ENCODE measurements at places on chromosomes 7 and 10.
A peak's percentile ranks its signal among the peaks of the same experiment; 100 is the strongest.

GRCh38 chr7:156155988-156156733 is 343.9 kb upstream of the SHH start:
- no peak for DNase-seq
- H3K27me3 ChIP-seq: peaks cover 4% of the 10 kb centered on the region
- no peaks in the 10 kb centered on the region for H3K4me1 ChIP-seq

DNA sequence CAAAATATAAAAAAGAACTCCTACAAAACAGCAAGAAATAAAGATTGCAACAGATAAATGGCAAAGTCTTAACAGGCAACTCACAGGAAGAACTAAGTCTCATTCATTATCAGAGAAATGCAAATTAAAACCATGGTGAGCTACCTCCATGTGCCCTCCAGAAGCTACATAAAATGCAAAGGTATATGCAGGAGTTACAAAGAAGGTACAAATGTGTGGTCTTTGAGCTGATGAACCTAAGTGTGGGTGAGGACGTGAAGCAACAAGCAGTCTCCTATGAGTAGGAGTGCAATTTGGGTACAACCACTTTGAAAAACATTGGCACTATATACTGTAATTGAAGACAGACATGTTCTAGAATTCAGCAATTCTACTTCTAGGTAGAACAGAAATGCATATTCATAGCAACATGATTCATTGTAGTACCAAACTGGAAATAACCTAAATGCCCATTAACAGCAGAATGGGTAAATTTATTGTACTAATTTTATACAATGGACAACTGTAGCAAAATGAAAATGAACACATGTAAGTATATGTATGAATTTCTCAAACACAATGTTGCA is 61.6 kb upstream of the KCNMA1 start:
- peaks cover 2% of the 10 kb centered on the region for H3K27me3 ChIP-seq
- H3K4me3 ChIP-seq: no peak overlapping the region
- no peaks in the 10 kb centered on the region for H3K36me3 ChIP-seq
- no peak overlapping the region for H3K27ac ChIP-seq
- no peak for DNase-seq

- no peaks in the 10 kb centered on the region for H3K27me3 ChIP-seq
- H3K4me3 ChIP-seq: no peak overlapping the region
- no peak overlapping the region for H3K27ac ChIP-seq
- no peaks in the 10 kb centered on the region for H3K36me3 ChIP-seq
- H3K4me1 ChIP-seq: no peaks in the 10 kb centered on the region
- no peak for DNase-seq
Measured at GRCh38 chr10:94046098-94046497, 52.4 kb downstream of the PLCE1 start.

DNA sequence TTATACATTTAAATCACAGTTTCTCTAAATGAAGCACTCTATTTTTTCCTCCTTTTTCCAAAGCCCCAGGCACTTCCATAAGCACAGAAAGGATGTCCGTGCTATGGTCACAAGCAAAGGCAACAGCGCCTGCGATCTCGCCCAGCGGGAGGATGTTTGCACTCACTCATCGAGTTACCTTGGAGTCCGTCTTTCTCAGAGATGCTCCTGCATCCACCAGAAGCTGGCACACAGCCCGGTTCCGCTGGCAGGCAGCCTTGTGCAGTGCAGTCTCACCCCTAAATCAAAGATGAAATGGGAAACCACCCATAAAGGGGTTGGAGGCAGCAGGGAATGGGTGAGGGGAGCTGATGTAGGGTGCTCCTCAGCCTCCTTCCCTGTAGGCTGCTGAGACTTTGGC is 51.9 kb upstream of the PTN start:
- H3K27ac ChIP-seq: no peak overlapping the region
- no peaks in the 10 kb centered on the region for H3K27me3 ChIP-seq

- H3K36me3 ChIP-seq: no peaks in the 10 kb centered on the region
- H3K27ac ChIP-seq: no peak overlapping the region
- no peak for DNase-seq
- no peaks in the 10 kb centered on the region for H3K4me1 ChIP-seq
Measured at GRCh38 chr7:85776691-85777345, 590.0 kb upstream of the SEMA3D start.

- no peaks in the 10 kb centered on the region for H3K36me3 ChIP-seq
- no peak overlapping the region for H3K27ac ChIP-seq
- no peaks in the 10 kb centered on the region for H3K4me1 ChIP-seq
- peak; percentile 87 for DNase-seq
Measured at GRCh38 chr7:72493850-72494661, 81.9 kb upstream of the CALN1 start.

DNA sequence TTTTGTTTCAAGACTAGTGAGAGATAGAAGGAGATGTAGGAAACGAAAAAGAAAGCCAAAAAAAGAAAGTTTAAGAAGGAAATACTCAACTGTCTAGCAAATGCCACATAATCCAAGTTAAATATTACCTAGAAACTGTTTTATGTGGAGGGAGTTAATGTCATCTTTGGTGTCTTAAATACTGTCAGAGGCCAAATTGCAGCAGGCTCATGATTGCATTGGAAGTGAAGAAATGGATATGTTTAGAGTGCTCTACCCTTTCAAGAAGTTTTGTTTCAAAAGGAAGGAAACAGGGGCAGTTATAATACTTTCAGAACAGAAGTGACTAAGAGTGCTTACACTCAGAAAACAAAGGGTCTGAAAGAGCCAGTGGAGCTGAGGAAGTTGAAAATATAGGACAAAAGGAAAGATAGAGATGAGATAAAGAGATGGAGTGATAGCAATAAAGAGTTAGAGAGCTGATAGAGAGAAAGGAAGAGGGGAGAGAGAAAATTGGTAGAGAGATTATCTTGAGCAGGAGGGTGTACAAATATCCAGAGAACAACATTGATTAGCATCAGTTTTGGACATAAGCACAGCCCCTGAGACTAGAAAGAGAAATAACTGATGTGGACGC is 28.0 kb upstream of the GNAI1 start:
- H3K36me3 ChIP-seq: no peaks in the 10 kb centered on the region
- DNase-seq: no peak
- H3K4me3 ChIP-seq: no peak overlapping the region

DNA sequence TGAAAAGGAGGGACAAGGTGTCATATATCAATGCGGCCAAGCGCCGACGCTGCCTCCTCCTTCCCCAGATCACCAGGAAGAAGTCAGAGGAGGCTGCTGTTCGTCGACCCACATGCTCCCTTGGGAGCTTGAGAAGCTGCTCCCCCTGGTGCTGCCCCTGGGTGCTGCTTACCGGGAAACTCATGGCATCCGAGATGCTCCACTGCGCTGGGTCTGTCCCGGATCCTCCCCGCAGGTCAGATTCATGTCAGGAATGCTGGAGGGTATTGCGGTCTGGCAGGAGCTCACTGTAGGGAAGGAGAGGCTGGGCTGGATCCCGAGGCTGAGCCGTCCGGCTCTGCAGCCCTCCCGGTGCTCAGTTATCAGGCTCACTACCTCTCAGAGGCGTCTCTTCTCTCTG is 123.7 kb upstream of the FAM20C start:
- DNase-seq: no peak
- H3K27me3 ChIP-seq: peaks cover 7% of the 10 kb centered on the region
- H3K27ac ChIP-seq: no peak overlapping the region
- peaks cover 40% of the 10 kb centered on the region for H3K4me1 ChIP-seq
- H3K4me3 ChIP-seq: peak overlapping the region; percentile 58

DNA sequence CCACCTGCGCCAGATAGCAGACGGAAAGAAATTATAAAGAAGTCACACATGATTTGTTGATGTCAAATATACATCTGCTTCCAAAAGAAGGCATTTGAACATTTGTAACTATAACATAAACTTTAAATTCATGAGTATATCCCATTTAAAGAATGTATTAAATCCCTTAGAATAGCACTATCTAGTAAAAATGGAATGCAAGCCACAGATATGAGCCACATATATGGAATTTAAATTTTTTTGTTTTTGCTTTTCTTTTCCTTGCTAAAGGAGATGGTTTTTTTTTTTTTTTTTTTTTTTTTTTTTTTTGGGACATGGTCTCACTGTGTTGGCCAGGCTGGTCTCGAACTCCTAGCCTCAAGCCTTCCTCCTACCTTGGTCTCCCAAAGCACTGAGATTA is 730.8 kb downstream of the PHTF2 start:
- H3K27me3 ChIP-seq: no peaks in the 10 kb centered on the region
- H3K4me1 ChIP-seq: no peaks in the 10 kb centered on the region
- no peak overlapping the region for H3K27ac ChIP-seq
- H3K4me3 ChIP-seq: no peak overlapping the region
- no peaks in the 10 kb centered on the region for H3K36me3 ChIP-seq

- no peak overlapping the region for H3K27ac ChIP-seq
- H3K36me3 ChIP-seq: no peaks in the 10 kb centered on the region
- no peak overlapping the region for H3K4me3 ChIP-seq
- no peak for DNase-seq
- H3K4me1 ChIP-seq: no peaks in the 10 kb centered on the region
Measured at GRCh38 chr7:69336976-69337375, 261.3 kb upstream of the AUTS2 start.

- no peak for DNase-seq
- peaks cover 3% of the 10 kb centered on the region for H3K27me3 ChIP-seq
- H3K4me1 ChIP-seq: peaks cover 4% of the 10 kb centered on the region
Measured at GRCh38 chr7:27860800-27861199, 120.8 kb downstream of the TAX1BP1 start.

- no peaks in the 10 kb centered on the region for H3K36me3 ChIP-seq
- H3K4me1 ChIP-seq: peaks cover 43% of the 10 kb centered on the region
- H3K27ac ChIP-seq: peak overlapping the region; percentile 83
- peak overlapping the region; percentile 57 for H3K4me3 ChIP-seq
- DNase-seq: no peak
- no peaks in the 10 kb centered on the region for H3K27me3 ChIP-seq
Measured at GRCh38 chr10:28281726-28282315, 21.0 kb downstream of the MPP7 start.

GRCh38 chr7:104366390-104366789 is 38.0 kb downstream of the LHFPL3 start:
- H3K4me1 ChIP-seq: peaks cover 12% of the 10 kb centered on the region
- H3K36me3 ChIP-seq: no peaks in the 10 kb centered on the region
- no peaks in the 10 kb centered on the region for H3K27me3 ChIP-seq
- H3K4me3 ChIP-seq: no peak overlapping the region
- DNase-seq: no peak

DNA sequence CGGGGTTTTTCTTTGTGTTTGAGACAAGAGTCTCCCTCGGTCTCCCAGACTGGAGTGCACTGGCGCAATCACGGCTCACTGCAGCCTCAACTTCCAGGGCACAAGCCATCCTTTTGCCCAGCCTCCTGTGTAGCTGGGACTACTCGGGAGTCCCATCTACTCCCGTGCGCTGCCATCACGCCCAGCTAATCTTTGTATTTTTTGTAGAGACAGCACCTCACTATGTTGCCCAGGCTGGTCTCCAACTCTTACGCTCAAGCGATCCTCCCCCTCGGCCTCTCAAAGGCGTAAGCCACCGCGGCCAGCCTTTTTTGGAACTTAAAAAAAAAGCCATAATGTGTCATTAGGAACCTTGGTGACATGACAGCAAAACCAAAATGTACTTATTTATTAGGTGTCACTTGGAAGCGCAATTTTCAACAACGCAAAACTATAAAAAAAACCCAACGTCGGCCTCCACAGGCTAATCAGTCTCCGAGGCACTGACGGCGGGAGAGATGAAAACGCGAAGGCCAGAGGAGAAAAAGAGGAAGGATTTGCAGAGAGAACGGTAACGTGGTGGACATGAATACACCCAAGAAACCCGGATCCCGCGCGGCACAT is 911 bp upstream of the HNRNPH3 start:
- H3K27me3 ChIP-seq: peaks cover 20% of the 10 kb centered on the region
- peak; percentile 16 for DNase-seq
- peak overlapping the region; percentile 96 for H3K4me3 ChIP-seq
- peaks cover 5% of the 10 kb centered on the region for H3K36me3 ChIP-seq
- peaks cover 29% of the 10 kb centered on the region for H3K4me1 ChIP-seq

GRCh38 chr10:62590306-62590705 is 214.2 kb upstream of the ADO start:
- no peak overlapping the region for H3K27ac ChIP-seq
- peaks cover 1% of the 10 kb centered on the region for H3K27me3 ChIP-seq
- no peak for DNase-seq
- no peaks in the 10 kb centered on the region for H3K4me1 ChIP-seq

GRCh38 chr10:115063701-115064658 is 29.2 kb upstream of the ATRNL1 start:
- H3K4me1 ChIP-seq: peaks cover 14% of the 10 kb centered on the region
- peaks cover 1% of the 10 kb centered on the region for H3K27me3 ChIP-seq
- no peak overlapping the region for H3K4me3 ChIP-seq
- H3K36me3 ChIP-seq: no peaks in the 10 kb centered on the region
- DNase-seq: no peak
- no peak overlapping the region for H3K27ac ChIP-seq

DNA sequence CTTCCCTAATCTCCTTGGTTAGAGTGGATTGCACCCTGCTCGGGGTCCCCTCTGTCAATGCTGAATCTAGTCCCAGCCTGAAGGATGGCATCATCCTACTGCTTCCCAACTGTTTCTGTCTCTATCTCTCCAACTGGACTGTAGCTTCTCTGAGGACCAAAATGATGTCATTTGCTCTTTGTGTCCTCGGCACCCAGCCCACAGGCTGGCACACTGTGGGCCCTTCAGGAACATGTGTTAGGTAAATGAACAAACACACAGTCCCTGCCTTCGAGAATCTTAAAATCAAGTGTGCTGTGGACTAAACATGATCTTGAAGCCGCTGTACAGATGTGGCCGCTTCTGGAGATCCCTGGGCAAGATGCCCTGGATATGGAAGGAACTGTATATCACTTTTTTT is 5.0 kb upstream of the CDH23 start:
- peaks cover 13% of the 10 kb centered on the region for H3K4me1 ChIP-seq
- no peak overlapping the region for H3K4me3 ChIP-seq
- H3K27ac ChIP-seq: no peak overlapping the region
- DNase-seq: no peak
- H3K36me3 ChIP-seq: no peaks in the 10 kb centered on the region
- H3K27me3 ChIP-seq: peaks cover 9% of the 10 kb centered on the region

- no peak overlapping the region for H3K27ac ChIP-seq
- H3K4me3 ChIP-seq: no peak overlapping the region
- no peaks in the 10 kb centered on the region for H3K27me3 ChIP-seq
- no peaks in the 10 kb centered on the region for H3K4me1 ChIP-seq
- no peak for DNase-seq
Measured at GRCh38 chr10:123027861-123028260, 19.1 kb downstream of the ACADSB start.

DNA sequence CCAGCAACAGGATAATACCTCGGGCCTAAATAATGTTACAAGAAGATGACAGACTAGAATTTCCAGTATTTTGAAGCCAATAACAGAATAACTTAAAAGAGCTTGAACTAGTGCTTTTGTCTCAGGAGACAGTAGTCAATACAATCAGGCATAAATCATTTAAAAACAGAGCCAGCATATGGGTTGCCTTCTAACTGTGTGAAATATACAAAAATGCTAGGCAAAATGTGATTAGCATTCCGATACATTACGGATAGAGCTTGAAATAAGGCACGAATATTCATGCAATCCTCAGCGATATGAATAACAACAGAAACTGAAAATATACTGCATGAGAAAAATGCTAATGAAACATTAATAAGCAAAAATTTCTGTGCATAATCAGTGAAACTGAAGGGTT is 18.3 kb upstream of the PRKAR2B start:
- H3K36me3 ChIP-seq: no peaks in the 10 kb centered on the region
- no peak for DNase-seq
- H3K4me3 ChIP-seq: no peak overlapping the region
